ENCODE measurements at places on chromosomes 4 and X.
A peak's percentile ranks its signal among the peaks of the same experiment; 100 is the strongest.

DNA sequence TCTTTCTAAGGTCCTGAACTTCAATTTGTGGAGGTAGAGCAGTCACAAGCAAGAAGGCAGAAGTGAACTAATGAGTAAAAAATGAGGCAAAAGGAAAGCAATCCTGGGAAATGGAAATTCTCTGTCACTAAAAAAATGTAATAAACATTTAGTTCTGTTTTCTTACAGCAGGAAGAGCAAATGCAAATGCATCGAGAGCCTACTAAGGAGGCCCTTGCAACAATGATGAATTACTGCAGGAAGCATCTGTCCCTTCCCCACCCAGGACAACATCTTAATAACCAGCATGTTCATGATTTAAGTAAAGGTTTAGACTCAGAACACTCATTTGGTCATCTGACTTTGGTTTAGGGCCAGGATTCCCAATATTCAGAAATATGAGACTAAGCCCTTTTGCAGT is 341.4 kb upstream of the NOCT start:
- DNase-seq, result no peak
- H3K27ac ChIP-seq, result no peak overlapping the region
- no peak overlapping the region for H3K4me3 ChIP-seq
- peaks cover 2% of the 10 kb centered on the region for H3K4me1 ChIP-seq

GRCh38 chrX:264634-265455 is 16.3 kb upstream of the PLCXD1 start:
- peak; percentile 51 for DNase-seq
- no peaks in the 10 kb centered on the region for H3K27me3 ChIP-seq
- H3K4me3 ChIP-seq, result no peak overlapping the region
- H3K4me1 ChIP-seq, result no peaks in the 10 kb centered on the region

DNA sequence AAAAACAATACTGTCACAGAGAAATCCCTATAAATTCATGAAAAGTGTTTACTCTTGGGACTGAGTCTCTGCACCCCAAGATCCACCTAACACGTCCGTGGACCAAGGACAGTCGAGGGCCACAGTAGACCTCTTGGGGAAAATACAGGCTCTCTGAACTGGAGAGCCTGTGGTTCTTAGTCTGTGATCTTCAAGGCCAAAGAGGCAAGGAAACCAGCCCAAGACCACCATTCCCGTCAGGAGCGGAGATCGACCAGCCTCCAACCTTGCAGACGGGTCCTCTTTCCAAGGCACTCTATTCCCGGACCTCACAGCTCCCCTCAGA is 1.6 kb upstream of the APBB2 start:
- no peaks in the 10 kb centered on the region for H3K36me3 ChIP-seq
- DNase-seq, result no peak

DNA sequence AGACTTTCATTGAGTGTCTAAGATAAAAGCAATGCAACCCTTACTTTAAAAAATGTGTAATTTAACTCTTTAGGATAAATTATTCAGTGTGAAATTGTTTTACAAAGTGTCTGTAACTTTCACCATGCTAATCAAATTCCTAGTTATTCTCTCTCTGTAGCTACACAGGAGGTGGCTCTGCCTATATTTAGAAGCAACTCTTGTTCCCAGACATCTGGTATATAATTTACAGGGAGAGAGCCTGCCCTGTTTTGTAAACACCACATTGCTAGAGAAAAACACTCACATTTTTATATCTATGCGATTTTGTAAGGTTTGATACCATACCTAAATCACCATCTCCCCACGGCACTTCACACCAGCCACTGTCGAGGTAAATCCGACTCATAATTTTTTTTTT is 35.5 kb upstream of the SPATA4 start:
- no peak overlapping the region for H3K4me3 ChIP-seq
- H3K27me3 ChIP-seq, result no peaks in the 10 kb centered on the region
- no peaks in the 10 kb centered on the region for H3K4me1 ChIP-seq
- no peaks in the 10 kb centered on the region for H3K36me3 ChIP-seq

DNA sequence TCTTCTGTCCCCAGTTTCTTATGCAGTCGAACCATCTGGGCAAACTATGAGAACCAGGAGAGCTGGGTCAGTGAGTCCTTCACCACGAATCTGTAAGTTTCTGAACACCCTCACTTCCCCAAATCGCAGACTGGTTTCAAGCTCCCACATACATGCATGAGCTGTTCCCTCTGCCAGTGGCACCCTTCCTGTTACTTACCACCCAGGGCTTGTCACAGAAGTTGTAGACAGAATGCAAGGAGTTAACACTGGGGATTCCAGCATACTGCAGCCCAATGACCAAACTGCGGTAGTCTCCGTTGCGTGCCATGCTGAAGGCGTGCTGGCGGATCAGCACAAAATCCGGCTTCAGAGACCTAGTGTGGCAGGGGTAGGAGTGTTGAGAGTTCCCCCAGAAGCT is 14.6 kb downstream of the SYN1 start:
- no peaks in the 10 kb centered on the region for H3K27me3 ChIP-seq
- DNase-seq, result no peak
- H3K36me3 ChIP-seq, result no peaks in the 10 kb centered on the region
- no peaks in the 10 kb centered on the region for H3K4me1 ChIP-seq

- no peaks in the 10 kb centered on the region for H3K36me3 ChIP-seq
- H3K27ac ChIP-seq, result no peak overlapping the region
- peaks cover 6% of the 10 kb centered on the region for H3K4me1 ChIP-seq
- peaks cover 12% of the 10 kb centered on the region for H3K27me3 ChIP-seq
- H3K4me3 ChIP-seq, result no peak overlapping the region
These were observed 56.2 kb upstream of the RAPGEF2 start for GRCh38 chr4:159046683-159047082.

DNA sequence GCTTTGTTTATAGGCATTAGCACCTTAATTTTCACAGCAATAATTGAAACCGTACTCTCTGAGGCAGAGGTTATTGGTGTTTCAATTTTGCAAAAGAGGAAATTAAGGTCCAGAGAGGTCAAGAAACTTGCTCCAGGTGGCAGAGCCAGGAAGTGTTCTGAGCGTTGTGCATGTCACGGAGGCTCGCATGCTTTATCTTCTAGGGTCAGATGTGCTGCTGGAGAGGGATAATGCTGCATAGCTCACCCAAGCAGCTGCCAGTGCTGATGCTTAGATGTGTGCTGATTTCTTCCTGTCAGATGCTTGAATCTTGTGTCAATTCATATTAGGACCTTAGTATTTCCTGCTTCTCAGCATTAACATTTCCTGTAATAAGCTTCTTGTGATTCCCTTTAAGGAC is 13.0 kb upstream of the FGF5 start:
- H3K4me1 ChIP-seq, result peaks cover 30% of the 10 kb centered on the region
- no peaks in the 10 kb centered on the region for H3K27me3 ChIP-seq
- H3K36me3 ChIP-seq, result no peaks in the 10 kb centered on the region
- H3K27ac ChIP-seq, result no peak overlapping the region

GRCh38 chr4:37719021-37719420 is 32.8 kb upstream of the RELL1 start:
- DNase-seq, result peak; percentile 53
- no peaks in the 10 kb centered on the region for H3K27me3 ChIP-seq
- peak overlapping the region; percentile 57 for H3K27ac ChIP-seq
- no peak overlapping the region for H3K4me3 ChIP-seq

- peaks cover 11% of the 10 kb centered on the region for H3K4me1 ChIP-seq
- DNase-seq, result peak; percentile 21
- no peaks in the 10 kb centered on the region for H3K27me3 ChIP-seq
- H3K4me3 ChIP-seq, result no peak overlapping the region
These were observed 101.8 kb downstream of the RASGEF1B start for GRCh38 chr4:81369886-81370285.

DNA sequence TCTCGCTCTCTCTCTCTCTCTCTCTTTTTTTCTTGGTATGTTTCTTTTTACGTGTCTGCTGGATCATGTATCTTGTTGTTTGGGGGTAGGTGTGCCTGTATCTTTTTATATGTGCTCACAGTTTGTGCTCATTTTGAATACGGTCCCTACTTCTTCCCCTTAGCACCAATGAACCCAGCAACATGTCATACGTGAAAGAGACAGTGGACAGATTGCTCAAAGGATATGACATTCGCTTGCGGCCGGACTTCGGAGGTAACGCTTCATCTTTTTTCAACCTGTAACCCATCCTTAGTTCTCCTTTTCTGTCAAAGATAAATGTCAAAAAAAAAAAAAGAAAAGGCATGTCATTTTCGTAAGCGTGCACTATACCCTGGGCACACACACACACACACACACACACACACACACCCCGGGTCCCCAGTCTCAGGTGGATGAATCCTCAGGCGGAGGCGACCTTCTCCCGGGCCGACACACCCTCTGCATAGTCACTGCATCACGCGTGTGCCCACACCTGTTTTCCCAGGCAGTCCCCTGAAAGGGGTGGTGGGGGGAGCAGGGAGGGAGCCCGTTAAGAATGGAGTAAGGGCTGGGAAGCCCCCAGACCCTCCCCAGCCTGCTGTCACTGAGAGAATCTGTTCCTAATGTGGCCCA is 511 bp downstream of the GABRB1 start:
- H3K4me3 ChIP-seq, result peak overlapping the region; percentile 48
- no peak for DNase-seq
- no peaks in the 10 kb centered on the region for H3K4me1 ChIP-seq
- peaks cover 14% of the 10 kb centered on the region for H3K27me3 ChIP-seq
- H3K27ac ChIP-seq, result no peak overlapping the region

GRCh38 chr4:117987464-117987863 is 46.8 kb upstream of the NDST3 start:
- no peaks in the 10 kb centered on the region for H3K4me1 ChIP-seq
- no peaks in the 10 kb centered on the region for H3K36me3 ChIP-seq
- H3K27ac ChIP-seq, result no peak overlapping the region
- no peaks in the 10 kb centered on the region for H3K27me3 ChIP-seq
- no peak for DNase-seq

- H3K36me3 ChIP-seq, result no peaks in the 10 kb centered on the region
- DNase-seq, result peak; percentile 36
- H3K27ac ChIP-seq, result no peak overlapping the region
- H3K4me3 ChIP-seq, result no peak overlapping the region
- no peaks in the 10 kb centered on the region for H3K27me3 ChIP-seq
These were observed 21.9 kb upstream of the ARHGAP10 start for GRCh38 chr4:147709999-147710398.

GRCh38 chrX:13939741-13940597 is 89.7 kb downstream of the GEMIN8 start:
- no peak overlapping the region for H3K27ac ChIP-seq
- no peak overlapping the region for H3K4me3 ChIP-seq

- H3K4me1 ChIP-seq, result no peaks in the 10 kb centered on the region
- no peaks in the 10 kb centered on the region for H3K36me3 ChIP-seq
- no peak overlapping the region for H3K4me3 ChIP-seq
- no peak for DNase-seq
These were observed 85.5 kb downstream of the SHOX start for GRCh38 chrX:716136-716535.

DNA sequence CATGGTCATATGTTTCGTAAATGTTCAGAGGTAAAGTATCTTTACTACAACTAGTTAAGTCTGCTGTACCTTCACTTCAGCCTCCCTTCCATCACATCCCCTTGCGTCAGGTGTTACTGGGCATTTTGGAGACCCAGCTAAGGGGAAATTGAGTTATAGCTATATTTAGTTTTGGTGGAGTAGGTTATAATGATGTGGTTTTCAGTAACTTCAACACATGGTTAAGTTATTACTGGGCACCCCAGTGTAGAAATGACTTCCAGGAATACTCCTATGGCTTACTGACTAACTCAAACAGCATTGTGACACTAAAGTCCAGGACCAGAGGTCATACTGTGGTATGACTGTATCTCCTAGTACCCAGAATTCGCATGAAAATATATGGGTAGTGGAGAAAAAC is 23.4 kb upstream of the ACSL1 start:
- no peaks in the 10 kb centered on the region for H3K36me3 ChIP-seq
- no peak overlapping the region for H3K27ac ChIP-seq
- H3K4me1 ChIP-seq, result 0 out of 2 replicates have a peak, but pooled peaks cover 4% of the 10 kb centered on the region
- H3K27me3 ChIP-seq, result no peaks in the 10 kb centered on the region
- H3K4me3 ChIP-seq, result no peak overlapping the region

DNA sequence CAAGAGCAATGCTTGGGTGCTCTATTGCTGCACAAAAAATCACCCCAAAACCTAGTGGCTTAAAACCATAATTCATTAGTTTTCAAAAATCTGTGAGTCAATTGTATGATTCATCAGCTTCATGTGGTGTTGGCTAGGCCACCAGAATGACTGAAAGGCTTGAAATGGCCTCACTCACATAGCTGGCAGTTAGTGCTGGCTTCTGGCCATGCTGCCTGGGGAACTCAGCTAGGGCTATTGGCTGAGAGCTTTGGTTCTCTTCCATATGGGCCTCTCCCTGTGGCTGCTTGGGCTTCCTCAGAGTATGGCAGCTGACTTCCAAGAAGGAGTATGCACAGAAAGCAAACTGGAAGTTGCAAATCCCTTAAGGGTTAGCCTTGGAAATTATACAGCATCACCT is 3.1 kb upstream of the MTMR1 start:
- H3K27ac ChIP-seq, result peak overlapping the region; percentile 84
- peaks cover 22% of the 10 kb centered on the region for H3K4me1 ChIP-seq
- no peaks in the 10 kb centered on the region for H3K27me3 ChIP-seq
- H3K36me3 ChIP-seq, result no peaks in the 10 kb centered on the region

GRCh38 chrX:147953976-147954375 is 27.2 kb upstream of the FMR1NB start:
- no peak overlapping the region for H3K4me3 ChIP-seq
- no peak for DNase-seq
- H3K27me3 ChIP-seq, result no peaks in the 10 kb centered on the region
- peaks cover 6% of the 10 kb centered on the region for H3K4me1 ChIP-seq
- H3K36me3 ChIP-seq, result no peaks in the 10 kb centered on the region

DNA sequence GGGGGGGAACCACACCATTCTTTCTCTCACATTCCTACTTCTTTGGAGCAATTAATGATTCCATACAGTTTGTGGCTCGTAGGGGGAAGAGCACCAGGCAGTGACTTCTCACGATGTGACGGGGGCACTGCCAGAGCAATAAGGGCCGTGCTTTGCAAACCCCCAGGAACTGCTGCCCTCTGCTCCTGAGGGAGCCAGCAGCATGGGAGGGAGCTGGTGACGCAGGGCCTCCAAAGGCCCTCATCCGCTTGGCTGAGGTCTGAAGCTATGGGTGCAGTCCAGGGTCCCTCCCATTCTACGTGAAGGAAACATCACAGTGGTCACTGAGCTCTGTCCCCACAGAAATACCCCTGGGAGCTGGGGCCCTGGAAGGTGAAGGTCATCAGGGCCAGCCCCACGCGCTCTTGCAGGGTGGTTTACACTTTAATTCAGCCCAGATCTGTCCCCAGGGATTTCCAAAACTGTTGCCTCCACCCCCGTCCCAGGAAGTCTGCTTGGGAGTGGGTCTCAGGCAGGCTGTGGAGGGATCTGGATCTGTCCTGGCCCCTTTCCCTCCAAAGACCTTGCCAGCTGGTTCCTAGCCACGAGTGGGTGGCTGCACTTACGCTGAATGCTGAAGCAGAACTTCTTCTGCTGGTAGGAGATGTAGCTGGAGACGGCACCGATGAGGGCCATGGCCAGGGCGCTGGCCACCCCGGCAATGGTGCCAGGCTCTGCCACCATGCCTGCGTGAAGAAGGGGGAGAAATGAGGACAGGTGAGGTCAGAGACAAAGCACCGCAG is 82.6 kb downstream of the MTMR1 start:
- no peaks in the 10 kb centered on the region for H3K27me3 ChIP-seq
- H3K4me1 ChIP-seq, result no peaks in the 10 kb centered on the region
- H3K36me3 ChIP-seq, result no peaks in the 10 kb centered on the region
- DNase-seq, result no peak
- no peak overlapping the region for H3K27ac ChIP-seq
- no peak overlapping the region for H3K4me3 ChIP-seq

GRCh38 chr4:140857111-140857510 is 100.9 kb upstream of the TBC1D9 start:
- H3K4me3 ChIP-seq, result no peak overlapping the region
- peak; percentile 15 for DNase-seq
- H3K27ac ChIP-seq, result no peak overlapping the region
- no peaks in the 10 kb centered on the region for H3K36me3 ChIP-seq
- H3K4me1 ChIP-seq, result peaks cover 13% of the 10 kb centered on the region
- no peaks in the 10 kb centered on the region for H3K27me3 ChIP-seq

- no peaks in the 10 kb centered on the region for H3K36me3 ChIP-seq
- H3K4me1 ChIP-seq, result no peaks in the 10 kb centered on the region
- no peak overlapping the region for H3K27ac ChIP-seq
- no peak overlapping the region for H3K4me3 ChIP-seq
- DNase-seq, result no peak
These were observed 14.3 kb downstream of the EPHA5 start for GRCh38 chr4:65656008-65656407.
